Mucosa of gallbladder (tissue), 1 donor: ENCODE measurements at places on chromosomes 7 and 10.

DNA sequence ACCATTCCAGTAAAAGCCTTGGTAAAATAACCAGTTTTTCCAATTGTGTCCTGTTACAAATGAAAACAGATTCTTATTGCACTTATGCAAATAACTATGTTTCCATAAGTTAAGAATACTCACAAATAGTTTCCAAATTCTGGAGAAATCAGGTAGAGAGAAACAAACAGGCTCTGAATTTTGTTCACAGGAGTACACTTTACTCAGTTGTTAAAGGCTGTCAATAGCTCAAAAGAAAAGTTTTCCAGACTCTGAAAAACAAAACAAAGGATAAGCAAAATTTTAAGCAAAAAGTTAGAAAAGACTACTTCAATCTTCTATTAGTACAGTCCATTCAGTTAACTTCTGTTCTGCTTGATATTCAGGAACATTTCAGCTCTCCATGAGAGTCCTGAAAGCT is 32.8 kb upstream of the ZNF365 start:
- DNase-seq = no peak

- no peak for DNase-seq
These were observed 48.3 kb downstream of the MICALL2 start for GRCh38 chr7:1410992-1411391.

DNA sequence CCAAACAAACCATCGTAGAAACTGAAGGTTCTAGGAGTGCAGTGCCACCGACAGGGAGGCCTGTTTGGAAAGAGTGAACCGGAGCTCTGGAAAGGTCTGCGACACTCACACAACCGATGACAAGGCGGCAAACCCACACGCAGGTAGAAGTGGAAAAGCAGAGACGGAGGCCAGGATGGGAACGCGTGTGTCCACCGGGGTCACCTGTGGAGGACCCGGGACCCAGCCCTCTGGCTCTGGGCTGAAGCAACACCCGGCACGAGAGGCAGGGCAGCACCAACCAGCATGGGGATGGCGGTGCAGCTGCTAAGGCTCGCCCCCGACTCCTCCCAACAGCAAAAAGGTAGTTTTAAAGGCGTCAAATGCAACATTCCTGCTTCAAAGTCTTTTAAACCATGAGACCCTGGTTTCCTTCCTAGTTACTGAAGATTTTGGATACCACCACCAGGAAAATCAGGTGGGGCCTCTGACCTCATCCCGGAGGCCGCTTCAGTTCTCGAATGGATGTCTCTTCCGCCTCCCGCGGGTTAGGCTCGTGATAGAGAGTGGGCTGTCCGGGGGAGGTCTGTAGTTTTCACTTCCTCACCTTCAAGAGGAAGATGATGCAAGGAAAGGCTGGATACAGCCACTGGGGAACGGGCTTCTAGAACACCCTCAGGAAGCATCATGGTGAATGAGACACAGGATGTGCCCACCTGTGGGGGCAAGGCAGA is 115.5 kb downstream of the SMURF1 start:
- DNase-seq = no peak

DNA sequence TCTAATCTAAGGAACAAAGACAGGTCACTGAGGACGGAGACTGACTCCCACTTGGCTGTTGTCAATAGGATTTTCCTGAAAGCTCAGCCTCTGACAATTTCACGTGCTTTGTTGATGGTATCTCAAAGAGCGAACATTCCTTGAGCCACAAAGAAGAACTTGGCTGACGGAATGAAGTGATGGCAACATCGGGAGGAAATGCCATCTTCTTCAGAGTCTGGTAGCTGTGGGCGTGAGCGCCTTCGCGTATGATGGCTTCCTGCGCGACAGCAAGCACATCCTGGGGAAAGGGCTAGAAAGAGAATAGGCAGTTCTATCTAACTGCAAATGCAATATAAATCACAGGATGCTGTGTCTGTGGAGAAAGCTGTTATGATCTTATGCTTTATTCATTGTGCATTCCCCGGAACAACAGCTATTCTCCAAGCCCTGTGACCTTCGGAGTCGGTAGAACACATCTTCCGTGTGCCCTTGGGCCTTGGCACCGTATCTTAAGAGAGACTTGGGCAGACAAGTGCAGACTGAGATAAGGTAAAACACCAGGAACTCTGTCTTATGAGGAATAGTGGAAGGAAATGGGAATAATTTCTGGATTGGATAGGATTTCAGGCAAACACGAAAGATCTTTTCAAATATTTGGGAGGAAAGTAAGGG is 19.6 kb upstream of the GTPBP4 start:
- no peak for DNase-seq

DNA sequence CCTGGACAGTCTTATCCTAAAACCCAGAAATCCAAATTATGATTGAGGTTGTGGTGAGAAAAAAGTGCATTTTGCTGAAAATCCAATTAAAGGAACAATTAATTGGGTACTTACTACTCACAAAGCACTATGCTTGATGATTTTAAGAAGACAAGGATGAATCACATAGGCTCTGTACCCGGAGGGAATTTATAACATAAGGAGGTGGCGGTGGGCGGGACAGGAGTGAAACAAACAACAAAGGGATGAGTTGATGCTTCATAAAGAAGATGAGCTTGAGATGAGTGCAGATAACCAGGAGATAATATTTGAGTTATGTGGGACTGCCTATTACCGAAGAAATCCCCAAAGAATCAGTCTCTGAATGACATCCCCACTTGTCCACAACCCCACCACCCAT is 171.1 kb upstream of the FZD8 start:
- no peak for DNase-seq

DNA sequence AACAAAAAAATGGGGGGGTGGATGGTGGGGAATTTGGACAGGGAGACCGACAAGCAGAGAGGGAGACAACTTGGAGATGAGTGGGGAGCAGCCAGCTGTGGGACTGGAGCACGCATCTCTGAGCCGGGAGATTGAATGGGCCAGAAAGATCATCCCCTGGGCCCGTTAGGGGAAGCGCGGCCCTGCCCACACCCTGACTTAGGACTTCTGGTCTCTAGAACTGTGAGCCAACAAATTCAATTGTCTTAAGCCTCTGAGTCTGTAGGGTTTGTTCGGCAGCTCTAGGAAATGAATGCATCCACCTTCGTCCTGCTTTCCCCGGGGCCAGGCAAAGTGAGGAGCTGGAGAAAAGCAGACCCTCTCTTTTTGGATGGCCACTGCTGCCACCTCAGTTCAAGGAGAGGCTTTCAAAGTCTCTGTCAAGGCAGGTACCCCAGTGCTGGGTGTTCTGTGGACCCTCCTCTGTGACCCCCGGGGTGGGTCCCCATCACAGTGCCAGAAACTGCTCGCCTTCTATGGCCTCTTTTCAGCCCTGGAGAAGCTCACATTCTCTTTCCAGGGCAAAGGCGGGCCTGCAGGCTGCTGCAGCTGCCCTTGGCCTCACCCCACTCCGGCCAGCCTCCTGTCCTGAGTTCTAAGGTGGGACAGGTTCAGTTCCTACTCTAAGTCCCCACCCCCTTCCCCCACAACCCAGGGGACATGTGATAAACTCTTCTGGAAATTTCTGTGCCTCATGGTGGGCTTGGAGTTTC is 423.2 kb downstream of the RPS24 start:
- no peak for DNase-seq

DNA sequence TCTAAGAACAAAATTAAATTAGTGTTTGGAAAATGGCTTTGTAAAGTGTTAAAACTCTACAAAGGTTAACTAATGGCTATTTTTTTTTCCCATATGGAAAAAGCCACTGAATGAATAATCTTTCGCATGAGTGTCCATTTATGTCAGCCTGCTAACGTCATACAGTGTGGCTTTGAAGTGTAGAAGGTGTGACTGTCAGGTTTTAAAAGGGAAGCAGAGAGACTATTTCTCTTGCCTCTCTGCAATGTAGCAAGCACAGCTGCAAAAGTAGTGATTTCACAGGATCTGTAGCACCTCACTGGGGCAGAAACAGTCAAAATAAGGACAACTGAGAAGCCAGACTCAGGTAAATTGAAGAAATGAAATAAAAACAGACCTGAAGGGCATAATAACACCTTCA is 53.4 kb downstream of the CREB5 start:
- DNase-seq = no peak

DNA sequence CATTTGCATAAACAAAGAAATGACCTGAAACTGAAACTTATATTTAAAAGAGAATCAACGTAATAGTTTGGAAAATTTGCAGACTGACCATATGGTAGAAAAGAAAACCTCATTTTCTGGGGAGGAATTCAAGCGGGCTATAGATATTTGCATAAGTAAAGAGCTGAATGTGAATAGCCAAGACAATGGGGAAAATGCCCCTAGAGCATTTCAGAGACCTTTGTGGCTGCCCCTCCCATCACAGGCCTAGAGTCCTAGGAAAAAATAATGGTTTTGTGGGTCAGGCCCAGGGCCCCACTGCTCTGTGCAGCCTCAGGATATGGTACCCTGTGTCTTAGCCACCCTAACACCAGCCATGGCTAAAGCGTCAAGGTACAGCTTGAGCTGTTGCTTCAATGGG is 480.6 kb upstream of the MBL2 start:
- no peak for DNase-seq

DNA sequence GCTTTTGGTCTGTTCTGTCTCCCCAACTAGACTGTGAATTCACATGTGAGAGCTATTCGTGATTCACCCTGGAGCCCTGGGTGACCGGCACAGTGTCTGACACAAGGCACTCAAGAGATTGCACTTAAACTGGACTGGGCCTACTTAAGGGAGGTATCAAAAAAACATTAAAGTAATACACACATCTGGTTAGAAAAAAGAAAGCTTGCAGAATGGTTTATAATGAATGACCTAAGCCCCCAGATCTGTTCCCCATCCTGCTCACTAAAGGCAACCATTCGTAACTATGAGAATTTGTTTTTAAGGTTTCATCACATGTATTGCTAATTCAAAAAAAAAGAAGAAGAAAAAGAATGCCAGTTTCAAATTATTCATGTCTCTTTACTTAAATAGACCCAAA is 74.5 kb downstream of the DGKI start:
- no peak for DNase-seq

DNA sequence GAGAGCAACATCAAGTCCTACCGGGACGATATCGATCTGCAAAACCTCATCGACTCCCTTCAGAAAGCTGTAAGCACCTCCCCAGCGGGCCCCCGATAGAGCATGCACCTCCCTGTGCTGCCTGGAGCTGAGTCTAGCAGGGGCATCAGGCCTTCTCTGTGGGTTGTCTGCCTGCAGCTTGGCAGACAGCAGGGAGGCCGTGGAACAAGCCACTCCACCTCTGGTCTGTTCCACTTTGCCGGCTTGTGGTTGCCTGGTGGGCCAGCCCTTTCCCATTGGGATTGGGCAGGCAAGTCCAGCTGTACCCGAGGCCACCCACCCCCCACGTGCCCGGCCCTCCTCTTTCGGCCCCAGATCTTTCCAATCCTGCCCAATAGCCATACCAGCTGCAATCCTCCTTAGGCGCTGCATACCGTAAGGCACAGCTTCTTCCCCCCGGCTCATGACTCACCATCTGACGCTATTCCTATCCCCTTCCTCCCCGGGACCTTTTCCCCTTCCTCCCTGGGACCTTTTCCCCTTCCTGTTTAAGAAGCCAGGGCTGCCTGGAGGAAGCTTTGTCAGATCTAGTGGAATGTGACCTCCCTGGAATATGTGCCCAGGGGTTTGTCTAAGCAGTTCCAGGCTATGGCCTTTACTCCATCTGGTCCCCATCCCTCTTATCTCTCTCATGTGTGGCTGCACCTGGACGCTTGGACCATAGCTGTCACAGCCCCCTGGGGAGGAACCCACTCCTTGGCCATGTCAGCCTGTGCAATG is 28.1 kb upstream of the SH2D4B start:
- DNase-seq = no peak

DNA sequence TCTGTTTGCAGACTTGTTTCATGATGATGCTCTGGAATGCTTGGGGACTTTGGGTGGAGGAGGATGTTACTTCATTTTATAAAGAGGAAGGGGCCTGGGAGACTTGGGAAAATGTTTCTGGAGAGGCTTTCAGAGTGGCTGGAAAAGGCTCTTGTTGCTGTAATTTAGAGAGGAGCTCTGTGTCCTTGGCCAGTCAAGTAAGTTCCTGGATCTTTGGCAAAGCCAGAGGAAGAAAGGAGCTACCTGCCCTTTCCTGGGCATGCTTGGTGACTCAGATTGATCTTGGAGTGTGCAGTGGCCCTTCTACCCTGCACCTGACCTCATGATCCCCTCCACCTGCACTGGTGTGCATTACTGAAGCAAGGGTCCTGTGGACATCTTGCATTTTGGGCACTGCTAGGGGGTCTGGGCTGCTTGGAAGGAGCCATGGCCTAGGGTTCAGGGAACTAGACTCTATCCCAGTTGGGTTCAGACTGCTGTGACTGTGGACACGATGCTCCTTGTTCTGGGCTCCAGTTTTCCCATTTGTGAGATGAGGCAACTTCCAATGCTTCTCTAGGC is 56.1 kb downstream of the ADCYAP1R1 start:
- no peak for DNase-seq

DNA sequence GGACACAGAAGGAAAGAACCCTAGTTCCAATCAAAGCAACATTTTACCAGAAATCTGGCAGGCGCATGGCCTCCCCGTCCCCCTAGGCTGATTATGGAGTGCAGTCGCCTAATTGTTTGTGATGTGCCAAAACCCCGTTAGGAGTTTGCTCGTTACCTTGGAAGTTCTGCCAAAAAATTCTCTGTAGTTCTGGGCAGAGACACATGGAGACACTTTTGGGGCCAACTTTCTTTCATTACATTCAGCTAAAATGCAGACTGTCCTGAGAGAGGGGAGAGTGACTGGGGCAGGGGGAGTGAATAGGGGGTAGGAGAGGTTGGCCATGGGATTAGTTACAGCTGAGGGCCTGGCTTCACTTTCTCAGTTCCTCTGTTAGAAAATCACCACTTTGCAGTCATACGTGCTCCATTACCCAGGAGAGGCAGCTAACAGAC is 158.0 kb upstream of the NPVF start:
- DNase-seq = no peak

DNA sequence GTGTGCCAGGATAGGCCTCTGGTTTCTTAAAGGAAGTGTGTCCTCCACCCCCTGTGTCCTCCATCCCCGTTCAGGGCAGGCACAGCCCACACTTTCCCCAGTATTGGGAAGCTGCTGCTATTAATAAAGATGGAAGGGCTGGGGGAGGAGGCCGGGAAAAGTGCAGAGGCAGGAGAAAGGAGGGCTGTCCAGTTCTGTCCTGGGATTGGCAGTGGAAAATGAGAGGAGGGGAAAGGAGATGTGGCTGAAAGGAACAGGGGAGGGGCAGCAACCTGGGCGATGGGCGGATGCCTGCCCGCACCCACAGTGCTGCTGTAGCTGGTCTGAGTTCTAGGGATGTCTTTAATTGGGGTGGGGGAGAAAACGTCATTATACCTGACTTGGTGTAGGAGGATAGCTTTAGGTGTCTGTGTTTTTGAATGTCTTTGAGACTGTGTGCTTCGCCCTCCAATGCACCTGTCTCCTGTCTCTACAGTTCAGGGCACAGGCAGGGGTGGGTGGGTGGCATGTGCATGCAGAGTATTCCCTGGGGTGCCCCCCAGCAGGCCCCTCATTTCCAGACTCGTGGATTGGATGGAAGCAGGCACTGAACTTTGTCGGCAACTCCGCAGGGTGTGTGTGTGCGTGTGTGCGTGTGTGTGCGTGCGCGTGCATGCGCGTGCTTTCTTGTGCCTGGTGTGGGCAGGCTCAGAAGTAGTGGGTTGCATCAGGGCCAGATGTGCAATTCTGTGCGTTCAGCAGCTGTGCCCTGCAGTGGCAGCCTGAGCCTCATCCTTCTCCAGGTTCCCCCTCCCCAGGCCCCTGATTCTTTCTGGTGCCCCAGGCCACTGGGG is 2.5 kb downstream of the TRIM8 start:
- no peak for DNase-seq
